Activated CD4-positive, alpha-beta T cell treated with anti-CD3 and anti-CD28 coated beads, Interleukin-2, amount 10 ng/mL, durations not matched to agents 7 days and 5 days (primary cell): ENCODE measurements at places on chromosomes 4 and X.

- no peak for DNase-seq
Measured at GRCh38 chr4:17740702-17741101, 40.7 kb downstream of the FAM184B start.

- no peak for DNase-seq
Measured at GRCh38 chrX:55488006-55488592, 1.5 kb downstream of the USP51 start.

- DNase-seq, result no peak
Measured at GRCh38 chr4:8315435-8316250, 46.1 kb downstream of the HTRA3 start.

DNA sequence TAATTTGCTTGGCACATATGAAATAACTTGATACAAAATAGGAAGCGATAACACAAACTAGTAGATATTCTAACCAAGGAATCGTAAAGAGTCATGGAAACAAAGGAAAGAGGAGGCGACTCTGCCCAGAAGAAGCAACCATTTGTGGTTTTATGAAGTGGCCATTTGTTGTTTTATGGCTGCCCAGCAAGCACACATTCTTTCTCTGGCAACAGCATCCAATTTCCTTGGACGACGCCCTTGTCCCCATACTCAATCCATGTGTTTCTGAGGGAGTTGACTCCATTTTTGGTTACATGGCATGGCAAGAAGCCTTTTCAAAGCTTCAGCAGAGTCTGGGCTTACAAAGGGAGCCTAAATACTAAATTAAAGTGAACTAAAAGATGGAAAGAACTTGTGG is 295.1 kb downstream of the INPP4B start:
- DNase-seq, result no peak

DNA sequence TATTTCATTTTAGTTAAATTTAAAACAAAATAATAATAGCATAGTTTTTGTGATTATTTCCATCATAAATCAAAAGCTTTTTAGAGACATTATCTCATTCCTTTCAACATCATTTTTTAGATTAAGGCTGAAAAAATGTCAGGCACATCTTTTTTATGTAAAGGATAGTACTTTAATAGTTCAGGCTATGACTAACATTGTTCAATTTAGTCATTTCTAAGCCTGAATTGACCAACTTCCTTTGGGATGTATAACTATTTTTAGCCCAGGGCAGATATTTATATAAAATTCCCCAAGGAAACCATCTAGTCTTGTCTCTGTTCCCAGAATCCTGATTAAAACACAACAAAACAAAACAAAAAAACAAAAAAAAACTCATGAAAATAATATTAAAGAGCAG is 145.6 kb upstream of the PCDH18 start:
- no peak for DNase-seq

DNA sequence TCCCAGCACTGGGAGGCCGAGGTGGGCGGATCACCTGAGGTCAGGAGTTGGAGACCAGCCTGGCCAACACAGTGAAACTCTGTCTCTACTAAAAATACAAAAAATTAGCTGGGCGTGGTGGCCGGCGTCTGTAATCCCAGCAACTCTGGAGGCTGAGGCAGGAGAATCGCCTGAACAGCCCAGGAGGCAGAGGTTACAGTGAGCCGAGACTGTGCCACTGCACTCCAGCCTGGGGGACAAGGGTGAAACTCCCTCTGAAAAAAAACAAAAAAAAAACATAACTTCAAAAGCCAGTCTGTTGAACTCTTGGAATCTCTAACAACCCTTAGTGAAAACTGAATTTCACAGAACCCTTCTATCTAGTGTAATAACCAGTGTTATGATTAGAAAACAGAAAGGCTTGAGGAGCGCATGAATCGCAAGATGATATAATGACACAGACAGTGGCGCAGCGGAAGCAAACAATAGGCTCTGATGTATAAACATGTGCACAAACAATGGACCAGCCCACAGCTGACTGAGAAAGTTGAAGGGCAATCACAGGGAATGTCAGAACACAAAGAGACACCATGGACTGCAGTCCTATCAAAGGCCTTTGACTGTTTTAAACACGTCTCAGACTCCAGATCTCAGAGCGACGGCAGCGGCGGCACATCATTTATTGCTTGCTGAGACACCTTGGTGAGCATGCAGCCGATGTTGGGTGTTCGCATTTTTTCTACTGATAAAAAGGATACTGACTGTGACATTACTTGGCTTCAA is 81.6 kb downstream of the NSUN7 start:
- no peak for DNase-seq

DNA sequence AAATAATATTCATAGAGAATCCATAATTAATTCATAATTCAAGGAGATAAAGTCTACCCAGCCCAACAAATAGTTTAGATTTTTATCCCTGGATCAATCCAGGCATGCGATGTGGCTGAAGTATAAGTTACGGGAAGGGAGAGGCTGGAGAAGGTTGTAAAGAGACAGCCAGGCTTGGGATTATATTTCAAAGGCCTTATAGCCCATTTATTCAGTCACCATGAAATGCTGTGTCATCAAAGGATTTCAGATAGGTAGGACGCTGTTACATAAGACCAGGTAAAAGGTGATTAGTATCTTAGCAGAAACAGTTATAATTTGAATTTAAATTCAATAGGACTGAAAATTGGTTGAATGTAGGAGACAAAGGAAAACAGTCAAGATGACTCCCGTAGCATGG is 73.0 kb upstream of the NFKB1 start:
- DNase-seq, result no peak

DNA sequence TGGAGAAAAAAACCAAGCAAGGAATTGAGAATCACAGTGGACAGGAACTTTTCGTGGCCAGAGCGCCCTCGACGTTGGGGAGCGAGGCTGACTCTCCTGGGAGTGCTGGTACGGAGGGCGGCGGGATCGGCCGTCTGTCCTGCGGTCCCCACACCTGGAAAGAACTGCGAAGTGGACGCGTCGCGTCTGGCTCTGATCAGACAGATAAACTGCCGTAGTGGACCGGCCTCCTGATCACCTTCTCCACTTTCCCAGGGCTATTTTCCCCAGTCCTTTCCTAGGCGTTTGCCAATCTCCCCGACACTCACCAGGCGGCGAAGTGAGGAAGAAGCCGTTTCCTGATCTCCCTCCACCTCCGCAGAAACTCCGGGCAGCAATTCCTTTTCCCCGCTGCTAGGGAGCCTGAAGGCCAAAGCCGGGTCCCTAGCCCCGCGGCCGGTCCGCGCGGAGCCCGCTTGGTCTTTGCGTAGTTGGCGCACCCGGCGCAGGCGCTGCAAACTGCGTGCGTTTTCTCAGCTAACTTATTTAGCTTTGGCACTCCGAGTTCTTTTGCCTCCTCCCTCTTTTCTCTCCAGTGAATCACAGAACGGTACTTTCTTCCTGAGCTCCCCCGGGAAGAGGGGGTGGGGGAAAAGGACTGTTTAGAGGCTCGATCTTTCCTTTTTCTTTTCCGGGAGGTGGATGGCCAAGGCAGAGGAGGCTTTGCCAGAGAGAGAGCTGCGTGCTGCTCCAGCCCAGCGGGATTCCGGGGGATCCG is at the start of gene ARSJ:
TSS of gene ARSJ (minus strand) at position 500 of the 757 bp plus-strand sequence. CDS start 813 bp downstream, outside the sequence.
- no peak for DNase-seq

DNA sequence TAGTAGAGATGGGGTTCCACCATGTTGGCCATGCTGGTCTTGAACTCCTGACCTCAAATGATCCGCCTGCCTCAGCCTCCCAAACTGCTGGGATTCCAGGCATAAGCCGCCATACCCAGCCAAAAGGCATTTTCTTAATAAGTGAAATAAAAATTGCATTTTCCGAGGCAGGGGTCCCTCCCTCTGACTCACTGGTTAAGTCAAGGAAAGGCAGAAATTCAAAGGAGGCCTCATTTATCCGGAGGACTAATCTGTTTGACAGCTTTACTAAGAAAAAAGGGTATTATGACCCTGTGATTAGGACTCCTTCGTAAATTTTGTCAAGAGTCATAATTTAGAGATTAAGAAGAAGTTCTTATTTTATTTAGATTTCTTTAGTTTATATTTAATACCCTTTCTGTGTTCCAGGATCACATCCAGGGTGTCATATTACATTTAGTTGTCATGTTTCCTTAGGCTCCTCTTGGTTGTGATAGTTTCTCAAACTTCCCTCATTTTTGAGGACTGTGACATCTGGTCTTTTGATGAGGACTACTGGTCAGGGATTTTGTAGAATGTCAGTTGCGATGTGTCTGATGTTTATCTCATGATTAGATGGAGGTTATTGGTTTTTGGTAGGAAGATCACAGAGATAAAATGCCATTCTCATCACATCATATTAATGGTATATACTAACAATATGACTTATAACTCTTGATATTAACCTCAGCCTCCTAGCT is 753.7 kb upstream of the AMOT start:
- DNase-seq, result no peak

- peak; percentile 46 for DNase-seq
Measured at GRCh38 chrX:119790977-119791436, 423 bp downstream of the RPL39 start.

GRCh38 chr4:99710020-99710419 is 52.4 kb upstream of the C4orf54 start:
- DNase-seq, result no peak

DNA sequence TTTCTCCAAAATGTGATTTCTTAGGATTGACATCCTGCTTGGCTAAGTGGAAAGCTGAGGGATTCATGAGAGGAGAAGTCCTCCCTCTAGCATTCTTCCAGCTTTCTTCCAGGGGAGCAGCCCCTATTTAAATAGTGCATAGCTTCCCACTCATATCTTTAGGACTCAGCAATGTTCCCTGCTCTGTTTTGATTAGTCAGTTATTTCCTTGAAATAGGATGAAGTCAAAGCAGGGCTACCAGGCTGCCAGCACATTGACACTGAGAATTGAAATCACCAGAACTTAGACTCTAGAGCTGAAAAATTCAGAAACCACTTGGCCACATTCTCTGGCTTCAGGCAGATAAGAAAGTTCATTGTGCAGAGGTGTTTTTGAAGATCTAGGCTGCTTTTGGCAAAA is 74.7 kb upstream of the SMAD1 start:
- no peak for DNase-seq

DNA sequence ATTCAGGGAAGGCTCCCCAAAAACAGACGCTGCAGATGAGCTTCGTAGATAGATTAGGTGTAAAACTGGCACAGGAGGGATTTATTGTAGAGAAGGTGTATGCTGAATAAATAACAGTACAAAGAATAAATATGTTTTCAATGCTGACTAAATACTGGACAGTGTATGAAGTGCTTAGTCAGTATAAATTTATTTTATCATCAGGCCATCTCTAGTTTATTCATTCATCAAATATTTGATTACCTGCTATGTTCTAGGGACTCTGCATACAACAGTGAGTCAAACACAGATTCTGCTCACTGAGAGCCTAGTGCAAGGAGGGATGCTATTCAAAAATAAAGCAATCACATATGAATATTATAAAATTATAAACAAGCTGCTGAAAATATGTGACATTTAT is 63.6 kb upstream of the TSPAN5 start:
- DNase-seq, result no peak

GRCh38 chr4:53599632-53600031 is 8.3 kb upstream of the LNX1 start:
- no peak for DNase-seq

GRCh38 chr4:6217716-6218381 is 17.5 kb upstream of the JAKMIP1 start:
- no peak for DNase-seq

DNA sequence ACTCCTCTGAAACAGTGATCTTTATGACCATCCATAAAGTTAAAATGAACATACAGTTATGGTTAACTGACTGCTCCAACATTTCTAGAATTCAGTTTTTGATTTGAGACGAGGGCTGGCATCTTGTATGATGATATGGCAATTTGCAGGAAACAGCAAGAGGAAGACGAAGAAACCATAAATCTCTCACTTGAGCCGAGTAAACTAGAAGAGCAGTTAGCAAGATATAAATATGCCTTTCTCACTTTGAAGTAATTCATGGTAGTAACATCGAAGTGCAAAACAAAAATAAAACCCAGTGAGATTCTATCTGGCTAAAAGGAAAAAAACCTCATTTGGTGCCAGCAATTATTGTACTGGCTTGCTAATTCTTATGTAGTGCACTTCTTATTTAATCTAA is 139.0 kb upstream of the SPRY1 start:
- no peak for DNase-seq

DNA sequence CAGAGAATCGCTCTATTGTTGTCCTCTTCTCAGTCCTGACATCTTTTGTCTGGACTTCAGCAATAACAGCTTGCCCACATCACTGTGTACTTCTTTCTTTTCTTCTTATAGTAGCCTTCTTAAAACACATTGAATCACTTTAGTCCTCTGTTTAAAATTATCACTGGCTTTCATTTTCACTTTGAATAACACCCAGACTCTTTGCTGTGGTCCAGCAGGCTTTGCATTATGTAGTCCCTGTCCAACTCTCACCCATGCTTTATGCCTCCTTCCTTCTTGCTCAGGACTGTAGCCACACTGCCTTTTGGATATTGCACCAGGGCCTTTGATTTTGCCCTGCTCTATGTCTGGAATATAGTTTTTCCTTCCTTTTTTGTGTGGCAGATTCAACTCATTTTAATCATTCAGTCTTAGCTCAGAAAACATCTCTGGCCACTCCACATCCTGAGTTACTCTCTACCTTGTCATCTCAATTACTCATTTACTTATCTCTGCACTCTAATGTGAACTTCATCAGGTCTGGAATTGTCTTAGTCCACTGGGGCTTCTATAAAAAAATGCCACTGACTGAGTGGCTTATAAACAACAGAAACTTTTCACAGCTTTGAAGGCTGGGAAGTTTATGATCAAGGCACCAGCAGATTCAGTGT is 168.2 kb downstream of the C4orf33 start:
- DNase-seq, result no peak

- DNase-seq, result no peak
Measured at GRCh38 chrX:20432048-20432447, 165.3 kb upstream of the RPS6KA3 start.

GRCh38 chr4:41213625-41214135 is 662 bp downstream of the APBB2 start:
- no peak for DNase-seq

- no peak for DNase-seq
Measured at GRCh38 chr4:10093271-10093621, 23.4 kb downstream of the WDR1 start.

- peak; percentile 38 for DNase-seq
Measured at GRCh38 chrX:13081395-13082205, 37.2 kb upstream of the FAM9C start.

DNA sequence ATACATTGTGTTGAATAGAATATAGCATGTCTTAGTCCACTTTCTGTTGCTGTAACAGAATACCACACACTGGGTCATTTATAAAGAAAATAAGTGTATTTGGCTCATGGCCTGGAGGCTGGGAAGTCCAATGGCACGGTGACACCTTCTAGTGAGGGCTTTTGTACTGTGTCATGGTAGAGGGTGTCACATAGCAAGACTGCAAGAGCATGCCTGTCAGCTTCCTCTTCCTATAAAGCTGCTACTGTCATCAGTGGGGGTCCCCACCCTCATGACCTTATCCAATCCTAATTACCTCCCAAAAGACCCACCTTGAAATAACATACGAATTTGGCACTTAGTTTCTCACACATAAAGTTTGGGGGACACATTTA is 193.2 kb downstream of the PTTG2 start:
- DNase-seq, result no peak

DNA sequence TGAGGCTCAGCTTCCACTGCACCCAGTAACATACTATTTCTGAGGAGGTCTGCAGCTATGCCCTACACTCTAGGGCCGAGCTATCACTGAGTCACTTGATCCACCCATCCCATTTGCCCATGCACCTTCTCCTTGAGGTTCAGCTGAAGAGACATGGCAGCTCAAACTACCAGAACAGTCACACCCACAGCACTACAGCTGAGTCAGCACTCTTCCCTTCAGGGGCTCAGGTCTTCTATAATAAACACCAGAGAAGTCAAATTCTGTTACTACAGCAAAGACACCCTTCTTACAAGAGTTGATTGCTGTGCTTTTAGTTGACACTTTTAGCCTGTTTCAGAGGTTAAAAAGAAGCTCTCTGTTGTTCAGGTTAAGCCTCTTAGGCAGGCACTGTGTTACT is 1696.4 kb upstream of the ADGRL3 start:
- no peak for DNase-seq
